ENCODE measurements at places on chromosomes 12 and 14. TPM values are rescaled to one million over a fixed set of nuclear protein-coding genes. Genes with fewer than 3 reads are reported as not detected.

Gene C14orf180
- total RNA-seq = 1.5 TPM

Gene KCNC2
- not detected for total RNA-seq

- DNase-seq = no peak
Observed at GRCh38 chr14:20818861-20819260, 16.2 kb upstream of the RNASE1 start.

GRCh38 chr14:32382704-32383103 lies 53.6 kb downstream of the AKAP6 start:
- DNase-seq = no peak

DNA sequence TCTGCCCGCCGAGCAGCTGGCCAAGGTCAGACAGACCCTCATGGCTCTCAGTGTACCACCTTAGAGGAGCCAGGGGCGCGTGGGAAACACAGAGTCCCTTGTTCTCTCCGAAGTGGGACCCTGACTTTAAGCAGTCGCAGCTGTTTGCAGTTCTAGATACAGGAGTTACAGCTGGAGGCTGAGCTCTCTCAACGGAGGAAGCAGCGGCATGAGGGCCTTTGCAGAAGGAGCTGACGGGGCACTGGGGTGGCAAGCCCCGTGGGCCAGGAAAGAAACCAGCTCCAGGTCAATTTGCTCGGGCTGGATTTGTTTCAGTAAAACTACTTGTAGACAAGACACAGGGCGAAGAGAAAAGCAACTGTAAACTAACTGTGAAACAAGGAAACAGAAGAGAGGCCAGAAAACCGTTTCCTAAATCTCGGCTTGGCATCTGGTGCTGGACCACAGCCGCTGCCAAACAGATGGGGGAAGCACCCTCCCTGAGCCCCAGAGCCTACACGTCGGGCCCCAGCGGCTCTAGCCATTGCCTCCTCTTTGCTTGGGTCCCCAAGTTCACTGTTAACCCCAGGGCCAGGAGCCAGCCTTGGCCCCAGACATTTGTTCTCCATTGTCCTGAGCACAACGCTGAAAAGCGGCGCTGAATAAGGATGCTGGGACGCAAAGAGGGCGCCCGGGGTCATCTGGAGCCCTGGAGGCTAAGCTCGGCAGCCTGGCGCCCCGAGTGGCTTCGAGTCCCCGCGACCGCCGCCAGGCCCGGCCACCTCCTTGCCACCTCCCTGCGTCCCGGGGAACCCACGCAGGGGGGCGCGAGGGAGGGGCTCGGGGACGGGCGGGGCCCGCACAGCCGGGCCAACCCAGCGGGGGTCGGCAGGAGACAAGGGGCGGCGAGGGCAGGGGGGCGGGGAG lies 914 bp upstream of the PACS2 start:
- no peak for DNase-seq

- DNase-seq = no peak
Observed at GRCh38 chr14:76306131-76306530, 69.8 kb upstream of the ESRRB start.

GRCh38 chr12:8734873-8735381 lies 37.1 kb downstream of the RIMKLB start:
- no peak for DNase-seq

GRCh38 chr14:94405486-94405885 lies 17.1 kb upstream of the SERPINA1 start:
- DNase-seq = no peak
